ENCODE measurements at places on chromosomes 12 and 14. TPM values are rescaled to one million over a fixed set of nuclear protein-coding genes. Genes with fewer than 3 reads are reported as not detected.

The DAO gene
- total RNA-seq, result not detected

The TAS2R7 gene
- not detected for total RNA-seq

The TOMM20L gene
- not detected for total RNA-seq

The MAP3K9 gene
- 4.7 TPM for total RNA-seq

The MIPOL1 gene
- 1.4 TPM for total RNA-seq

The IGF1 gene
- total RNA-seq, result not detected

The GPR84 gene
- 0.09 TPM for total RNA-seq
